ENCODE measurements at places on chromosomes 16 and 17. TPM values are rescaled to one million over a fixed set of nuclear protein-coding genes. Genes with fewer than 3 reads are reported as not detected.
A peak's percentile ranks its signal among the peaks of the same experiment; 100 is the strongest.

DNA sequence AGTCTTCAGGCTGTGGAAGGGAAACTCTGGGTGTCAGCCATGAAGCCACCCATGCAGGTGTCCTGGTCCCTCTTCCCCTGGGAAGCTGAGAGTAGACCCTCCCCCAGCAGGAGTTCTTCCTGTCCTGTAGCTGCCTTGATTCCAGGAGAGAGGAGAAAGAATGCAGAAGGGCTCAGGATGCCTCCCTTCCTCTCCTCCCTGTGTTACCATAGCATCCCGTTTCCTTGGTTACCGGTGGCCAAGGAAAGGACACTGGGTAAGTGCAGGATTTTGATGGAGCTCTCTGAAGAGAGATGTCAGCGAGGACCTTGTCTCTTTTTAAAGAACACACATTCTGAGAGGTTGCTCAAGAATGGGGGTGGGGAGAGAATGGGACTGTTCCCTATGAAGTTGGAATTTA, 304.1 kb upstream of the N4BP1 start:
- DNase-seq: no peak

Gene PRSS8
- 24.6 TPM for total RNA-seq

- DNase-seq: no peak
These were observed 10.5 kb upstream of the CYLD start for GRCh38 chr16:50731130-50731988.

DNA sequence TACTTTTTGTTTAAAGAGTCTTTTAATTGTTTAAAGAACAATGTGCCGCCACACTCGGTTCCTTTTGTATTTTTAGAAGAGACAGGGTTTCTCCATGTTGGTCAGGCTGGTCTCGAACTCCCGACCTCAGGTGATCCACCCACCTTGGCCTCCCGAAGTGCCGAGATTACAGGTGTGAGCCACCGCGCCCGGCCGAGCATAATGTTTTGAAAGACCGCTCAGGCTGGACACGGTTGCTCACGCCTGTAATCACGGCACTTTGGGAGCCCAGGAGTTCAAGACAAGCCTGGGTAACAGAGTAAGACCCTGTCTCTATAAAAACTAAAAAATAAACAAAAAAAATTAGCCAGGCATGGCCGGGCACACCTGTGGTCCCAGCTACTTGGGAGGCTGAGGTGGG, 59.8 kb downstream of the RNF213 start:
- no peak for DNase-seq

DNA sequence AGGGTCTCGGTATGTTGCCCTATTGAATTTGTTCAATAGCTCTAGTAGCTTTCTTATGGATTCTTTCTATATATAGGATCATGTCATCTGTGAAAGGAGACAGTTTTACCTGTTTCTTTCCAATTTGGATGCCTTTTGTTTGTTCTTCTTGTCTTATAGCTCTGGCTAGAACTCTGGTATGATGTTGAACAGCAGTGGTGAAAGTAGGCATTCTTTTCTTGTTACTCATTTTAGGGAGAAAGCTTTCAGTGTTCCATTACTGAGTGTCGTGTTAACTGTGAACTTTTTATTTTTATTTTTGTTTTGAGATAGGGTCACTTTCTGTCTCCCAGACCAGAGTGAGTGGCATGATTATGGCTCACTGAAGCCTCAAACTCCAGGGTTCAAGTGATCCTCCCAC, 21.2 kb downstream of the EFCAB5 start:
- no peak for DNase-seq

DNA sequence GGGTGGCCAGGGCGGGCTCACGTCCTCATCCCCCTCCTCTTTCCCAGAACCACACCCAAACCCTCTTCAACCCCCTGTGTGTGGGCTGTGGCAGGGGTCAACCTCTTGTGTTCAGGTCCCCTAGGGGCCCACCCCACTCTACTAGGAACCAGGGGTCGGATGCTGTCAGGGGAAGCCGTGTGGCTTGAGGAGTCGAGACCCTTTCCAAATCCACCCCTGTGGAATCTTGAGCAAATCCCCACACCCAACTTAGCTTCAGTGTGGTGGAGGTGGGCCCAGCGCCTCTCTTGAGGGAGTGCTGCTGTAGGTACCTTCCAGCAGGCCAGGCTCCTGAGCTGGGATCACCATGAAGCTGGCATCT, 121.5 kb downstream of the MRM1 start:
- no peak for DNase-seq

DNA sequence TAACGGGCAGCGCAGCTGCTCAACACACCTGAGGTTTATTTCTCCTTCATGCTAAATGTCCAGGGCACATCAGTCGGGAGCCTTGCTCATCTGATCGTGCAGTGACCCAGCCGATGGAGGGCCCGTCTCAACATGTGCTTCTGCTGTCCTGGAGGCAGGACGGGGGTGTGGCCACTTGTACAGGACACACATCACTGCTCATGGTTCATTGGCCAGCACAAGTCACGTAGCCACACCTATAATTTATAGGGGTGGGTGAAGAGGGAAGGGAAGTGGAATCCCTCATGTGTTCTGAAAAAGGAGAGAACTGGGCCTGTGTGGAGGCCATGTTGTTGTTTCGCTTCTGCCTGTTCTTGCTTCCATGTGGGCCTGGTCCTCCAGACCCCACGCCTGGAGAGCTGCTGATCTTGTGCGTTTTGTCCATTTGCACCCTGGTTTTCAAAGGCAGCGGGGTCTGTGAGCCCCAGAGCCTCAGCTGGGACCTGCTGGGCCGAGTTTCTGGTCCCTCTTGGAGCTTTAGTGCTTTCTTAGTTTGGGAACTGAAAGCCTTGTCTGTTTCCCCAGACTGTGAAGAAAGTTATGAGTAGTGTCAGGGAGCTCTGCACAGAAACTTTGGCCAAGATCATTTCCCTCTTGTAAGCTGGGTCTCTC, 60.5 kb downstream of the CMIP start:
- peak; percentile 85 for DNase-seq

Gene NHLRC4
- not detected for total RNA-seq

DNA sequence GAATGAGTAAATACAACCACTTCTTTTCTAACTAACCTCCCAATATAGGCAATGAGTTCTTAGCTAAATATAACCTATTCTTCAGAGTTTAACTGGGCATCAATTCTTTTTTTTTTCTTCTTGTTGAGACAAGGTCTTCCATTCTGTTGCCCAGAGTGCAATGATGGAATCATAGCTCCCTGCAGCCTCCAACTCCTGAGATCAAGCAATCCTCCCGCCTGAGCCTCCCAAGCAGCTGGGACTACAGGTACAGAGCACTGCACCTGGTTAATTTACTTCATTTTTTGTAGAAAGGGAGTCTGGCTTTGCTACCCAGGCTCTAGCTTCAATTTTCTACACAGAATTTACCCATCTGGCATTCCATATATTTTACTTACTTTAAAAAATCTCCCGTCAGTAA, 1.1 kb downstream of the METTL16 start:
- no peak for DNase-seq

DNA sequence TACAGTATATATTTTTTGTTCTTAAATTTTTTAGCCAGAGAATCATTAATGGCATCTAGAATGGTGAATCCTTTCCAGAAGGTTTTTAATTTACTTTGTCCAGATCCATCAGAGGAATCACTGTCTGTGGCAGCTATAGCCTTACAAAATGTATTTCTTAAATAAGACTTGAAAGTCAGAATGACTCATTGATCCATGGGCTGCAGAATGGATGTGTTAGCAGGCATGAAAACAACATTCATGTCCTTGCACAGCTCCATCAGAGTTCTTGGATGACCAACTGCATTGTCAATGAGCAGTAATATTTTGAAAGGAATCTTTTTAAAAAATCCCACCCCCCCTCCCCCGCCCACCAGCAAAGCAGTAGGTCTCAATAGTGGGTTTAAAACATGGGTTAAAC, 51.4 kb downstream of the CACNG1 start:
- peak; percentile 33 for DNase-seq

DNA sequence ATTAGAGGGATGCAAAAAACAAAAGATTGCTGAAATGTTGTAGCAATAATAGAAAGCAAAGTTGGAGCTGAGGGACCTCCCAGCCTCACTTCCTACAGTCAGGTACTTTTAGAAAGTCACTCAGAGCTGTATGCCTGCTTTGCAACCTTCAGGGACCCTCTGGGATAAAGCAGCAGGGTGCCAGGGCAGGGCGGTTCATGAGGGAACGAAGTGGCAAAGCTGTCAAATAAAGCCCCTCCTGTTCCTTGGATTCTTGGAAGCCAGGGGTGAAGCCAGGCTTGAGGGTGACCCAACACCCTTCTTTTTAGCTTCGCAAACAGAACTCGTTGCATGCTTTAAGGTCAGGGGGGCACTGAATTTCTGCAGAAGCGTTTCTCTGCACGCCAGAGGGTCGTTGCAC, 767 bp downstream of the ATP2C2 start:
- no peak for DNase-seq

GRCh38 chr17:17416007-17416399, 60.8 kb upstream of the MED9 start:
- peak; percentile 87 for DNase-seq

Gene EFTUD2
- 125 TPM for total RNA-seq

Gene PRSS36
- 1.0 TPM for total RNA-seq

Gene MMP25
- total RNA-seq: 0.26 TPM

DNA sequence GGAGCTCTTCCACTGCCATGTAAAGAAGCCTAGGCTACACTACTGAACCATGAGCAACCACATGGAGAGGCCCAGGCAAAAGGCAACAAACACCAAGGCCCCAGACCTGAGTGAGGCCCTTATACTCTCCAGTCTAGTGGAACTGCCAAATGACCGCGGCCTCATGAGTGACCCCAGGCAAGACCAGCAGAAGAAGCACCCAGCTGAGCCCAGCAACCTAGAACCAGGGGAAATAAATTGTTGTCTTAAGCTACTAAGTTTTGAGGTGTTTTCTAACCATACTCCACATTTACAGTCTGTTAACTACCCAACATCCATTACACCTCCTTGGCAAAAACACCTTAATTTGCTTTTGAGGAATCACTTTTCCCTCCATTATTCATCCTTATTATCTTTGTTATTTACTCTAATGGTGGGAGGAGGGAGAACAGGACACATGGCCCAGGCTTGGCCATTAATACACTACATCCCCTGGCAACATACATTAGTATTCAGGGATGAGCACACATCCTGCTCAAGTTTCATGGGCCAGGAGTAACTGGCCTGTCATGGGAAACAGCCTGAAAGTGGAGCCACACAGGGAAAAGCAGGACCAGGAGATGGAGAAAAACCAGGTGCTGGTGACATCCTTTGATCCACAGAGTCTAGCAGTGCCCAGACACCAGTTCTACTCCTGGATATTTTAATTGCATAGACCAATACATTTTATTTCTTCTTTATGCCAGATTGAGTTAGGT, 26.2 kb downstream of the SLC39A11 start:
- no peak for DNase-seq

Gene IL34
- not detected for total RNA-seq

GRCh38 chr17:68512247-68512959, at the start of gene PRKAR1A:
PRKAR1A (plus strand) TSS chr17:68512430; CDS start chr17:68515400, 2,970 bp downstream.
- peak; percentile 91 for DNase-seq

DNA sequence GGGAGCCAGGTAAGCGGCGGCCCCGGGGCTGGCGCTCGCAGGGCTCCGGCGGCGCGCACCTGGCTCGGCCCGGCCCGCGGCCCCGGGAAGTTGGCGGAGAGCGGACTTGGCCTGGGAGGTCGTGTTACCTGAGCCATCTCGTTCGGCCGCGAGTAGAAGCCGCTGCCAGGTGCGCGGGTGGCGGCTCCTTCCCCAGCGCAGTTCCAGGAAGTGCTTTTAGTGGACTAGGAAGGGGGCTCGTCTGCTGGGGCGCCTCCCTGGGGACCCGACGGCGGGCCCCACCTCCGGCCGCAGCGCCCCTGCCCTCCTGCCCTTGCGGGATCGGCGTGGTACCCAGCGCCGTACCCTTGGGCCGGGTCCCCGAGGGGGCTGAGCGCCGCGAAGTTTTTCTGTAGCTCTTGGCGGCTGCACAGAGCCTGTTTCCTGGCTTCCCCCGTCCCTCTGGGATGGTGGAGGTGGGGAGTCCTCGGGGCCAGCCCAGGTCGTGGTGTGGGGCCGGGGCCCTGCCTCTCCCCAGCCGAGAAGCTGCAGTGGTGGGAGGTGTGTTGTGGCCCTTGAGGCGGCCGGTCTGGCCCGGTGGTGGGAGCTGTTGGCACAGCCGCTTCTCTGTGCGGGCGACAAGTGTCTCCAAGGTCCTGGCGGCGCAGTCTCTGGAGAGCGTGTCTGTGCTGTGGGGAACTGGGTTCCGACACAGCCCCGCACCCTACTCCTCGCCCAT, 96.9 kb downstream of the RAB11FIP4 start:
- DNase-seq: peak; percentile 18

DNA sequence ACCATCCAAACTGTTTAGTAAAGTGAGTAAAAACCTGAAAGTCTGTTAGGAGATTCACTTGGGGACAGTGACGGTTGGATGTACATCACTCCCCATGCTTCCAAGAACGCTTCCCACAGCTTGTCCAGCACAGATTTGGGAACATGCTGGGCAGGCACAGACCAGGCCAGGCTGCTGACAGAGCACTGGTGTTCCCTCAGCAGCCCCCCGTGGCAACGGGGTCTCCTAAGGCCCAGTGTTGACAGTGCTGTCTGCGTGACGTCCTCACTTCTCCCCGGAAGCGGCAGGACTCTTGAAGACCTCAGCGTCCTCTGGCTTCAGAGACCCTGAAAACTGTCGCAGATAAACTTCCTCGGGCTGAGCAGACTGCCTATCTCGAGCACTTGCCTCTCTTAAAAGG, 8.9 kb upstream of the TRPV3 start:
- no peak for DNase-seq

DNA sequence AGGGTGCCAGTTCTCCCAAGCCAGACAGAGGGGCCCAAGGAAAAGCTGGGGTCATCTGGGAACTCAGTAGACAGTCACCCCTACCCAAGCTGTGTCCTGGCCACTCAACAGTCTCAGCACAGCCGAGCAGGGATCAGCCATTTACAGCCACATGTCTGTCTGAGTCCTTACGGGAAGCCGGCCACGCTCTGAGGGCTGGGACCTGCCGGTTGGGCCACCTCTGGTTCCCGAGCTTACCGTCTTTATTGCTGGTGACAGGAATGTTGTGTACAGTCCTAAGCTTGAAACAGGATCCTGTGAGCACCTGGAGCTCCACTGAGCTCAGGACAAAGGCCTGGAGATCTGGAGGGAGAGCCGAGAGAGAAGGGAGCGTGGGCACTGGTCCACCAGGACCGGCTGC, 59.8 kb downstream of the TIMM22 start:
- no peak for DNase-seq

- no peak for DNase-seq
These were observed 12.3 kb upstream of the SLC38A8 start for GRCh38 chr16:84054916-84055315.

DNA sequence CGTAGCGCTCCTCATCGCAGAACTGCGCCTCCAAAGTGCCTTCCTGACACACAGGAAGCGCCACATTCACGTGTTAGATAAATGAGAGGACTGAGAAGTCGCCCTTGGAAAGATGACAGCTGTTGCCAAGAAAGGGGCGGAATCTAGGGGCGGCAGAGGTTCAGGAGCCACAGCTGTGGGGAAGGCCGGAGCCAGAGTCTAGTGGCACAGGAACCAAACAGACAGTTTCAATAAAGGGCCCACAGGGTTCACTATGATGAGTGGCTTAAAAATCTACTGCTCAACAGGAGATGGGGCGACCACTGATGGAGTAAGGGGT, 4.7 kb downstream of the FLCN start:
- DNase-seq: no peak

Gene SPATA22
- total RNA-seq: not detected

Data from MCF 10A (cell line).